ENCODE measurements at places on chromosomes 7 and 10.

GRCh38 chr7:19670806-19671205 lies 38.0 kb downstream of the POLR1F start:
- DNase-seq: no peak

DNA sequence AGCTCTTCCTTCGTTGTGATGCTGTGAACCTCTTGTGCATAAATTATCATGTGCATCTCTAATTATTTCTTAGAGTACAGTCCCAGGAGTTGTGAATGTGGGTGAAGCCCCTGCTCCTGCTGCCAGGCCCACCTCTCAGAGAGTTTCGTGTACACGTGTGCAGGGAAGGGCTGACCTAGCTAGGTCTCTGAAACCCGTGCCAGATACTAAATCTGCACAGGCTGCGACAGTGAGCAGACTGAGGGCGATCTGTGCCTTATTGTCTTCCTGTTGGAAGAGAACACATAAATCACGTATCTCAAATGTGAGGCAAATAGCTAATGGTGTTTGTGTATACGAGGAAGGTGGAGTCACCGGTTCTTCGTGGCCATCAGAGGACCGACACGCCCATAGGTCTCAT lies 71.8 kb upstream of the DNAJB6 start:
- no peak for DNase-seq

- DNase-seq: no peak
These were observed 42.7 kb downstream of the PAXIP1 start for GRCh38 chr7:154960063-154960790.

DNA sequence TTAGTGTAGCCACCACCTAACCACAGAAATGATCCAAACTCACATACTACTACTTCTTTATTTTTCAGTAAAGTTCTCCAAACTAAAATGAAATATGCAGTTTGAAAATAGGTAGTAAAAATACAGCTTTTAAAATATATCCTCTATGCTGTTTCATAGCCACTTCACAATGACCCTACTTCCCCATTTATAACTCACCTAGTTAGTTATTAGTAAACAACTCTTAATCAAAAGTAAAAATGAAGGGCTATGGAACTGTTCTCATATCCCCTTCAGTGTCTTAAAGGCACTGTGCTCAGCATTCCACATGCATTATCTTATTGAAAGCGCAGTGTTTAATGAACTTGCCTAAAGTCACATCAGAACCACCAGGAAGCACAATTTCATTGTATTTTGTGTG lies 43.5 kb downstream of the KMT2C start:
- DNase-seq: no peak

- no peak for DNase-seq
These were observed 224.8 kb upstream of the LYZL1 start for GRCh38 chr10:29063806-29064644.

- no peak for DNase-seq
These were observed 567.6 kb downstream of the PTPRN2 start for GRCh38 chr7:158019726-158020705.

- DNase-seq: peak; percentile 23
These were observed 25.0 kb upstream of the C1GALT1 start for GRCh38 chr7:7157177-7157886.

- peak; percentile 43 for DNase-seq
These were observed at the start of gene SAMD9 for GRCh38 chr7:93117852-93118530. Gene SAMD9, minus strand, starts transcription at chr7:93117979. Its CDS starts 11,882 bp downstream, at chr7:93106097.

- no peak for DNase-seq
These were observed 79.9 kb downstream of the GPR26 start for GRCh38 chr10:123746061-123746460.

DNA sequence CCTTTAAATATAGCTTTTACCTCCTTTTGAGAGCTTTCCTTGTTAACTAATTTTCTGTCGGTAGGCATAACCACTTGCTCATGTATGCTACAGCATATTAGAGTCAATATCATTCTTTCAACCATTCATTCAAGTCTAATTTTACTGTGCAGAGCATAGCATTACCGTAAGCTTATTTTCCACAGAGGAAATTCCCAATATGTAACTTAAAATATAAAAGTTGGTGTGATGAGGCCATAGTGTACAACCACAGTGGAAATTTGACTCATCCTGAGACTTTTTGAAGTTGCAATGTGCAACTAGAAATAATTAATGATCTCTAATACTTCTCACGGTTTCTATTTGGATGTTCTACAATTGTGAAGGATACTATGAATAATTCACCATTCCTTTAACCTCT lies 80.6 kb upstream of the KLF6 start:
- no peak for DNase-seq

- DNase-seq: no peak
These were observed 15.4 kb downstream of the NFE2L3 start for GRCh38 chr7:26167303-26167934.

DNA sequence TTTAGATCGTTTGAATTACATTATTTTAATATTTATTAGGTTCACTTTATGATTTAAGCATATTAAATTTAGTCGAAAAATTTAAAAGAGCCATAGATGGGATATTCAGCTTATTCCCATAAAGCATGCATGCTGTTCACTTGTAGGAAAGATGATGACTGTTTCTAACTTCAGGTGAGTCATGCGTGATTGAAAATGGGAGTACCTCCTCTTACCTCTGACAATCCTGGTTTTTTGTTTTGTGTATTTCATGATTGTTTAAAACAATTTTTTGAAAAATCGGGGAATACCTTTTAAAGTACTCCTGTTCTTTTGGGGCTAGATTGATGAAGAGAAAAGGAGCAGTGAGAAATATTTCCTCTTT lies 1.4 kb downstream of the TNKS2 start:
- DNase-seq: no peak

DNA sequence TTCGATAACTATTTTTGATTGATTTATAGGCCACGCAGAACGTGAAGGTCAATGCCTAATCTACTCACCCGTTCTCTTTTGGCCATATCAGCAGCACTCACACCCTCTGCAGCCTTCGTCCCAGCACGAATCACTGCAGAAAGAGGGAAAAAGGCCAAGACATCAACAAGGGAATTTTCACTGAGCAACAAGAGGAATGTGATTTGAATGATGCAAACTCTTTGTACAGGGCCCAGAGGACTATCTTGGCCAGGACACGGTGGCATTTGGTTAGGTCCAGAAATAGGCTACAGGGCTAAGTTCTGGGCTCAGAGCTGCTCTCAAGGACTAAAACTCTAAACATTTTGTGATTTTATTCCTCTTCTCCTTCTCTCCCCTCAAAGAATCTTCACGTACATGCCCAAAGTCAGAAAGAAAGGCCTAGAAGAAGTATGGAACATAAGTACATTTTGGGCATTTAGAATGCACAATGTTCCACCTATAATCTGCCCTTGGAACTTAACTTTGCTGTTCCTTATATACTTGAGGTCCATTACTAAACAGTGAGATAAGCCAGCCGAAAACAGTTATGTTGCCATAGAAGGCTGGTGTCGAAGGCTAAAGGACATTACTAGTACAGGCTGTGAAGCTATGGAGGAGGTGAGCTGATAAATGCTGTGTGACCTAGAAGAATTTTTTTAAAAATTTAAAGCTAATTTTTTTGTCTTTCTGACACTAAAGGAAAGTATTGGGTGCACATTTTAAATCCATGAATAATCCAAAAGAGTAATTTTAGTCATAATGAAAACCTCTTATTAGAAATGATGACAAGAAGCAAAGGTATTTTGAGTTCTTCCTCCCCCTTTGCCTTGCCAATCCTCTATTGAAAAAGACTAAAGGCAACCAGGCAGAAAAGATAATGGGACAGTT lies 20.0 kb downstream of the RBM28 start:
- DNase-seq: no peak

GRCh38 chr7:154409703-154410311 lies 357.6 kb downstream of the DPP6 start:
- DNase-seq: no peak

DNA sequence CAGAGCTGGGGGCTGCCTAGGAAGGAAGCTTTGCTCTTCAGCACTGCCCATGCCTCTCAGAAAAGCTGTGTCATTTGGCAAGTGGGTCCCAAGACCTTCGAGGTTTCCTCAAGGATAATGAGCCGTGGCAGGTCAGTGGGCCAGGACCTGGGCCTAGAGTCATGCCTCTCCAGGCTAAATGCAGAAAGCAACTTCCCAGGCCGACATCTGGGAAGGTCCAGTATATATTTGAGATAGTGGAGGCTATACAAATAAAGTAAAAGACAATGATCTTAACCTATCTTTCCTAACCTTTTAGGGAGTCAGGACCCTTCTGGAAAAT lies 2.4 kb upstream of the HOXA10 start:
- no peak for DNase-seq

GRCh38 chr7:1914321-1914720 lies 244.2 kb downstream of the ELFN1 start:
- no peak for DNase-seq

GRCh38 chr10:83372646-83373045 lies 766.7 kb upstream of the GHITM start:
- DNase-seq: no peak

- DNase-seq: no peak
These were observed 631 bp downstream of the POR start for GRCh38 chr7:75915416-75916156.

- no peak for DNase-seq
These were observed 50.8 kb downstream of the C10orf120 start for GRCh38 chr10:122648599-122649428.

DNA sequence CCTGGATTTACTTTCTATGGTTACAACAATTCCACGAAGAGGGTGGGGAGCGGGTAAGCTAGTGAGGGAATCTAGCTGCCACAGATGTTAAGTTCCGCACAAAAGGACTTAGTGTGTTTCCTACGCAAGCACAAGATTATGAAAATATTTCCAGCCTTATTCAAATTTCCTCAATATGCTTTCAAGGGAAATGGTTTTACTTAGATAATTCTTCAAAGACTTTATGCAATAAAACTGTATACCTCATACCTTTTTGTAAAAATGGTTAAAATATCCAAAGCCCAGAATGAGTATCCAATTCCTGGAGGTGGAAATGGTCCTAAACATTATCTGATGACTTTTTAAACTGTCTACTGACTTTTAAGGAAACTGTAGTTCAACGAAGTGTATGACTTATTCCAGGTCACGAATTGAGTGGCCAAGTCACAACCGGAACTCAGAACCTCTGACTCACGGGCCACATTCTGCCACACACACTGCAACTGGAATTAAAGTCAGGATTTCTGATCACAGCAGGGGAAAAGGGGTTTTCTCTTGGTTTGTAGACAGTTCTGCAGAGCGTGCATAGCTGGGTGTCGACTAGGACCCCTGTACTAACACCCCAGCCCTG lies 20.2 kb upstream of the INSIG1 start:
- DNase-seq: no peak

DNA sequence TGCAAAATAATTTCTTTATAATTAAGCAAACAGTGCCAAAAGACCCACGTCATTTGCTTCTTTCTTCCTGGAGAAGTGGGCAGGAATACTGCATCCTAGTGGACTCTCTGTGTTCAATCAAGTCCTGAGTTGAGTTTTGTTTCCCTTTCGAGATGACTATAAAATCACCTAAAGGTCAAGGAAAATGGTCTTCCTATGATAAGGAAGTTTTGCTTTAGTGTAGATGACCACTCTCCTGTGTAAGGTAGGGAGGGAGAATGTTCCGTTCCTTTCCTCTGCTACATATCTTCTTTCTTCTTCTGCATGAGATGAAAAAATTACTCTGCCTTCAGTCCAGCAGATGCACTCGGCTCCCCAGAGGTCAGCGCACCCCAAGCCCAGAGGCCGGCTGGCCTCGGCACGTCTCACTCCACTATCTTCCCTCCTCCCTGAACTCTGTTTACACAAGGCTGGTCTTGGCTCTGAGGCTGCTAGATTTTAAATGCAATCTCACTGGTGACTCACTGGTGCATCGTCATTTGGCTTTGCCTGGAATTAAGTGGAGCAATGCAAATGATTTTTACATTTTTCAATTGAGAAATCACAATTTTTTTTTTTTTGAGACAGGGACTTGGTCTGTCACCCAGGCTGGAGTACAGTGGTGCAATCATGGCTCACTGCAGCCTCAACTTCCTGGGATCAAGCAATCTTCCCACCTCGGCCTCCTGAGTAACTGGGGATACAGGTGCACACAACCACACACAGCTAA lies 18.6 kb upstream of the VDAC2 start:
- no peak for DNase-seq

DNA sequence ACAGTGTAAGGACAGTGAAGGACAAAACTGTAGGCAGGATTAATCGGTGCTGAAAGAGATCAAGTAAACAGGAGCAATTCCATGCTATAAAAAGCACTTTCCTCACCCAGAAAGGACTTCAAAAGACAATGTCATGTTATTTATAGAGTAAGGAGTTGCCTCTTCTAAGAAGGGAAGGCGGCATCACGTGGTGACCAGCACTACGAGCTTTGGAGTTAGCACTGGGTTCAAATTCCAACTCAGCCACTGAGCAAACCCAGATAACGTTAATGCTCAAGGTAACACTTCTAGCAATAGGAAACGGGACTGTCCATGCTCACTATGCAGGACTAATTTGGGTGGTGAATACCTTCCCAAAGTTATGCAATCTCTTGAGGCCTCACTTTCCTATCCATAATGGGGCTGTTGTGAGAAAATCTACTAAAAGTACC lies 715 bp upstream of the PANK1 start:
- no peak for DNase-seq

DNA sequence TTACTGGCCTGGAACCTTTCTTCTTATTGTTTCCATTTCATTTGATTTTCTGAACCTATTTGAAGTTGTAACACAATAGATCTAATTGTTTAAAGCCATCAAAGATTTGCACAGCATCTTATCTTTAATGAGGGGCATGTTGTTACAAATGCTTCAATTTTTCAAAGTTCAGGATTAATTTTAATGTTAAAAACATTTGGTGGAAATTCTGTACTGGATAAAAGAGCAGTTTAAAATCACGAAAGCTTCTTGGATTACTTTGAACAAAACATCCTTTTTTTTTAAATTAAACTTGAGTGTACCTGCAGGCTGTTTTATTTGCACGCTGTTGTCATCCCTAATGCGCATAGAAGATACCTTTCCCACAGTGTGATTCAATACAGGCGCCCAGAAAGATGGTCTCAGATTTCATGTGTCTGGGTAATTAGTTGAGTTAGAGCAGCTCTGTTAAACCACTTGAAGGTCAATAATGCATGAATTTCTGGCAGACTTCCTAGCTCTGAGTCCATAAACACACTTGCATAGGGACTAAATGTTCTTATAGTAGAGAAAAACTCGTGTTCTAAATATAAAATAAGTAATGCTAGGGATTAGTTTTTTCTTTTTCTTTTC lies 29.3 kb upstream of the DDX50 start:
- no peak for DNase-seq

DNA sequence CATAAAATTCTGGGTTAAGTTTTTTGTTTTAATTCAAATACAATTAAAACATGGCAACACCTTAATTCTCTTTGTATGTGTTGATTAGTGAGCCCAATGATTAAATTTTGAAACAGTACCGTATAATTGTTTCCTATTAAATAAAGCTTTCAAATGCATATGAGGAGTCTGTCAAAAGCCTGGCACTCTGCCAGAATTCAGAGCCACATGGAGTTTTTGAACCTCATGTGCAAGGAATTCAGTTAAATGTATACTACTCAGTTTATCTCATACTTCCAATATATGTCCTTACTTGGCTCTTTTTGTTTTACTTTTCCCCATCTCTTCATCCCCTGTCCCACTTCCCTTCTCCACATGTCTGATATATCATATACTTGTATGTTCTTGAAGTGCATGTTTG lies 165.6 kb upstream of the FAM3C start:
- DNase-seq: no peak

- no peak for DNase-seq
These were observed 12.5 kb upstream of the COL13A1 start for GRCh38 chr10:69789164-69789576.

GRCh38 chr10:21432266-21432665 lies 93.2 kb downstream of the SKIDA1 start:
- no peak for DNase-seq

- no peak for DNase-seq
These were observed 433.0 kb downstream of the ANKRD7 start for GRCh38 chr7:118657391-118658005.

- DNase-seq: no peak
These were observed 683.9 kb downstream of the MAGI2 start for GRCh38 chr7:78769481-78770101.

Data from activated CD8-positive, alpha-beta memory T cell treated with anti-CD3 and anti-CD28 coated beads for 4 hours (primary cell).